ENCODE measurements at places on chromosomes 7 and 10.

DNA sequence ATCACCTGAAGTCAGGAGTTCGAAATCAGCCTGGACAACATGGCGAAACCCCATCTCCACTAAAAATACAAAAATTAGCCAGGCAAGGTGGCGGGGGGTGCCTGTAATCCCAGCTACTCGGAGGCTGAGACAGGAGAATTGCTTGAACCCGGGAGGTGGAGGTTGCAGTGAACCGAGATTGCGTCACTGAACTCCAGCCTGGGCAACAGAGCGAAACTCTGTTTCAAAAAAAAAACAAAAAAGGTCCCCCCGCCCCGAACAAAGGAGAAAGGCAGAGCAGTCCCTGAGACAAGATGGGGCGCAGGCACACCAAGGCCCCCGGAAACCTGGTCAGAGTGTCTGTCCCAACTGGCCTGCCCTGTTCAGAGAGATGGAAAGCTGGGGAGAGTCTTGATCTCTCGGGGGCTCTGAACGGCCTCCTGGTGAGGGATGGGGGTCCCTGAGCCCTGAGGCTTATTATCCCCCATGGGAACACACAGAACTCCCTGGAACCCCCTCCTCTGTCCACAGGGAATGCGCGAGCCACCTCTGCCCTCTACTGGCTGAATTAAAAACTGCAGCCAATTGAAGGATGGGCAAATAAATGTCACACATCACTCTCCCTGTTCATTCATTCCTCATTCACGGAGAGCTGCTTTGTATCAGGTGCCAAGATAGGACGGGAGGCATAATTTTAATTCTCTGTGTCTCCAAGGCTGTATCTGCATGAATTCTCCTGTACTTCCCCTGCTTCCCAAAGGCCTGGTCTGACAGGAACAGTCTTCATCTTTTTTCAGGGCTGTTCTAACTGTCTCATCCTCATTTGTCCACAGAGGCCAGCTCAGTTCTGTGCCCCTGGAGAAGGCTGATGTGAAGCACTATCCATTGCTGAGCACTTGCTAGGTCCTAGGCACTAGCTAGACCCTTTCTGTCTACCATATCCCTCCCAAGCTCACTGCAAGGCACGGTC, 28.9 kb downstream of the MAT1A start:
- peak; percentile 10 for DNase-seq

DNA sequence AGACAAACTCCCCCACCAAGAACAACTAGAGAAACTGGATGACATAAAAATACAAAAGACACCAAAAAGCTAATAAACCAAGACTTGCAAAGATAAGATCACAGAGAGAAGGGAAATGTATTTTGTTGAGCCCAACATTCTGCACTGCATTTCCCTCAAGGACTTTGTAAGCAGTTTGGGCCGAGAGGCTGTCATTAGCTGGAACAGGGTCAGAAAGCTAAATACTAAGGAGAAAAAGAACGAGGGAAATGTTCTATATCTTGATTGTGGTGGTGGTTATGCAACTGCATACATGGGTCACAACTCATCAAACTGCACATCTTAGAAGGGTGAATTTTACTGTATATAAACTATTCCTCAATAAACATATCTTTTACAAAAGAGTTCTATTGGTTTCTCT, 315.0 kb downstream of the IPMK start:
- DNase-seq: no peak

- peak; percentile 49 for DNase-seq
Observed at GRCh38 chr10:114304571-114305421, 65.7 kb downstream of the VWA2 start.

DNA sequence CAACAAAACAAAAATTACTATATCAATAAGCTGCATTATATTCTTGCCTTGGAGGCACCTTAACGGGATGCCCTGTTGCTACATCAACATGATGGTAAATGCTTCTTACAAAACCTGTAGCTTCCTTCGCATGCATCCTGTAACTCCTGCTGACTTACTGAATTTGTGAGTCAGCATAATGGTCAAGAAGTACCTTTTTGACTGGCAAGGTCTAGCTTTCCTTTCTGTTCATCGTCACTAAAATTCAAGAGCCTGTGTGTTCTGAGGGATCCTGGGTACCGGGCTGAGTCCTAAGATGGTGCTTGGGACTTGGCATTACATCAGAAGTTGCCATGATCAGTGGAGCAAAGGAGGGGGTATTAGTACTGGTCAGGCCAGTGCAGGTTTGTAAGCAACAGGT, 4.9 kb downstream of the PFKFB3 start:
- DNase-seq: no peak

- DNase-seq: no peak
Observed at GRCh38 chr10:3401491-3401938, 228.9 kb upstream of the PITRM1 start.

GRCh38 chr7:84912993-84913635, 273.7 kb downstream of the SEMA3D start:
- no peak for DNase-seq

- DNase-seq: no peak
Observed at GRCh38 chr10:99394761-99395386, 35.5 kb downstream of the GOT1 start.

- DNase-seq: no peak
Observed at GRCh38 chr7:7173956-7174632, 8.2 kb upstream of the C1GALT1 start.

DNA sequence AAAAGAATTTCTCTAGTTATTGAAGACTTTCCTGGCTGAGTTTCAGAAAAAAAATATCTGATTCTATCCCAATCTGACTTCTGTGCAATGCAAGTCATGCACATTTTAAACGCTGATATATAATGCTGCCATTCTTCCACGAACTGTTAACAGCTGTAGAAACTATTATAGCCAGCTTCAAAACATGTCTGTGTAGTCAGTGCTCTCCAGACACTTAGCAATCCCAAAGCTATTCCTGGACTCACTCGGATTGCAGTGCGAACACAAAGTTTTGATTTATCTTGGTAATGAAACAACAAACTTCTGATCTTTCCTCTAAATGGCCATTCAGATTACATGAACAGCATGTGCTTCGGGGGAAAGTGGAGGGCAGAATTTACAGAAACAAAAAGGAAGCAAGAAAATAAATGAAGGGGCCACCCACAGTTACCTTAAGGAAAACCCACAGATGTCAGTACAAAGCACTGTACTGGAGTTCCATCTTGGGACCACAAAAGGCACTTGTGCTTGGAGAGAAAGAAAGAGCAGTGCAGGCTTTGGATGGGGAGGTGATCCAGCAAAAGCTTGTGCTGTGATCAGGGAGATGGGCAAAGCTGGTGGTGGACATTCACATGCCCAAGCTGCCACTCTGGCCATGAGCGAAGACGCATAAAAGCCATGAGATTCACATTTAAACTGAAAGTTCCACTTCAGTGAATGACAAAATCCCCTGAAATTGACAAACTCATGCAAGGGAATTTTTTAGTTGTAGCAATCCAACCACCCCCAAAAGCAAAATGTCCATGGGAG, 32.1 kb upstream of the ADO start:
- no peak for DNase-seq

DNA sequence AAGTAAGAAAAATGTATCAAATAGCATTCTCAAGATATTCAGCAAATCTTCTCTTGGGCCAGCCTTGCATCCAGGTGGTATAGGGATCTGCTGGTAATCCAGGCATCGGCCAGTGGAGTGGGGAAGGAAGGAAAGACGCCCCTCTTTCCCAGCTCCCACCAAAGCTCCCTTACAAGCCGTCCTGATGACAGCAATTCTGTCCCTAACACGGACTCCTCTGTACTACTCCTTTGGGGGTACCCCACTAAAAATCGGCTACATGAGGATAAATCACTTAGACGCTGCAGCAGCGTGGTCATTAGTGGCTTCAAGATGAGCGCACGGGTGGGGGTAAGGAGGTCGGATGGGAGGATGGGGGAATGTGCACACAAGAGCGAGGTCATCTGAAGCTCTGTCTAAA, 24.7 kb upstream of the NUB1 start:
- DNase-seq: no peak

DNA sequence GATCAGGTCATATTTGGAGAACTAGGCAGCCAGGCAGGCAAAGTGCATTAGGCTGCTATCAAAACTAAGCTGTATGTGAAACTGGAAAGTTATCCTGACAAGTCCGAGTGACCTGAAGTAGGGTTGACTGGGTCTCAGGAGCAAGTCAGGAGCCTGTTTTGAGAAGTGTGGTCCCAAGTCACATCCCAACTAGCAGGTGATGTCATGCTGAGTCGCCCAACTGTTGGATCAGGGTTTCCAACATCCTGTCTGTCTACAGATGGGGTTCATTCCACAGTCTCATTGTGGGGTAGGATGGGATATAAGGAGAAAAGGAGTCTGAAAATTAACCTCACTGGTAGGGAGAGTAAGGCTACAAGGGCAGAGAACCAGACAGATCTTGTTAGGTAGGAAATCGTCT, 27.0 kb downstream of the SLC26A4 start:
- no peak for DNase-seq

GRCh38 chr7:137970253-137970975, 31.5 kb downstream of the CREB3L2 start:
- no peak for DNase-seq

DNA sequence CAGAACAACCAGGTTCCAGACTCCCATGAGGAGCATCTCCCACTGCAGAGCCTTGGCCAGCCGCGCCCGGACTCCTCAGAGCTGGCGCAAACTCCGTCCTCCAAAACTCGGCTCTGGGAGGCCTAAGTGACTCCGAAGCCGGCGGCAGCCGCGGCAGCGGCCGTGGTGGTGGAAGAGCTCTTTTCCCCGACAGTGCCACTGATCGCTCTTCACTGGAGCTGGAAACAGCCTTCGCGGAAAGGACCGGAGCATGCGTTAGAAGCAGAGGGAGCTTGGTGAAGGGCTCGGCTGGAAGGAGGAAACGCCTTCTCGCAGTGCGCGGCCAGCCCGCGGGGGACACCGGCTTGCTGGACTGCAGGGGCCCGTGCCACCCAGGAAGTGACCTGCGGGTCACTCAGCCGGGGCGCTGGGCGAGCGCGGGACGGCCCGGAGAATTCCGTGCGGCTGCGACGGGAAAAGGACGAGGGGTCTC, 5.0 kb upstream of the HOXA13 start:
- DNase-seq: no peak

DNA sequence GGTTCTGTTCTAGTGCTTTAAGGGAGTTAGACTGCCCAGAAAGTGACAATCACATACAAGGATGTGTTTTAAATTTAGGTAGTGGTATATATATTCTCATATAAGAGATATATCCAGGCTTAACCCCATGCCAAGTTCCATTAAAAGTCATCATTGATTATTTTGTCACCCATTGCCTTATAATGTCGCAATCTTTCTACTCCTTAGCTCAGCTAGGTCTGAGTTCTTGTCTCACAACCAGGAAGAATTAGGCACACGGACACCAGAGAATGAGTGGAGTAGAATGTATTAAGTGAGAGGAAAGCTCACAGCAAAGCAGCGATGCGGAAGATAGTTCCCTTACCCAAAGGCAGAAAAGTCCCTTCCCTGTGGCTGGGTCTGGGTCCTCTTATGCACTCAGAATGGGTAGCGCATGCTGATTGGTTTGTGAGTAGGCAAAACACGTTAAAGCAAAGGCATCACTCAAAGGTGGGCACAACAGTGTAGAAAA, 197.2 kb upstream of the AHR start:
- no peak for DNase-seq

DNA sequence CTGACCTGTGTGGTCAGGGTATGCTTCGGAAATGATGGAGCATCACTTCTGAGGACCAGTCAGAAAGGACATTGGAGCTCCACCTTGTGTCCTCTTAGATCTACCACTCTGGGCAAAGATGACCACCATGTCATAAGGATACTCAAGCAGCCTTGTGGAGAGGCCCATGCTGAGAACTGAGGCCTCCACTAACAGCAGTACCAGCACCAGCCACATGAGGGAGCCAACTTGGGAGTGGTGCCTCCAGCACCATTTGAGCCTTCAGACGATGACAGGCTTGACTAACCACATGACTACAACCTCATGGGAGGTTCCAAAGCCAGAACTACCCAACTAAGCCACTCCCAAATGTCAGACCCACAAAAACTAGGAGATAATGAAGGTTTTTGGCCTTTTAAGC, 116.0 kb downstream of the NPTX2 start:
- peak; percentile 29 for DNase-seq

DNA sequence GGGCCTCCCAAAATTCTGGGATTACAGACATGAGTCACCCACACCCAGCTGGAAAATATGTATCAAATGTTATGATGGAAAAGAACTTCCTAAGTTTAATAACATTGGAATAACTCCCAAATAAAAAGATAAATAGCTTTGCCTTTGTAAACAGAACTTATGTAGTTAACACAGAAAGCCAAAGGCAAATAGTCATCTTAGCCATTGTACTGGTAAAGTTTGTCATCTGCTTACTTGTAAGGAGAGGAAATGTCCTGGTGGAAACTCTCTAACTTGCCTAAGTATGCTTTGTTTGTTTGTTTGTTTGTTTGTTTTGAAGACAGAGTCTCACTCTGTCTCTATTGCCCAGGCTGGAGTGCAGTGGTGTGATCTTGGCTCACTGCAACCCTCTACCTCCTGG, 23.8 kb upstream of the TPST1 start:
- DNase-seq: no peak

DNA sequence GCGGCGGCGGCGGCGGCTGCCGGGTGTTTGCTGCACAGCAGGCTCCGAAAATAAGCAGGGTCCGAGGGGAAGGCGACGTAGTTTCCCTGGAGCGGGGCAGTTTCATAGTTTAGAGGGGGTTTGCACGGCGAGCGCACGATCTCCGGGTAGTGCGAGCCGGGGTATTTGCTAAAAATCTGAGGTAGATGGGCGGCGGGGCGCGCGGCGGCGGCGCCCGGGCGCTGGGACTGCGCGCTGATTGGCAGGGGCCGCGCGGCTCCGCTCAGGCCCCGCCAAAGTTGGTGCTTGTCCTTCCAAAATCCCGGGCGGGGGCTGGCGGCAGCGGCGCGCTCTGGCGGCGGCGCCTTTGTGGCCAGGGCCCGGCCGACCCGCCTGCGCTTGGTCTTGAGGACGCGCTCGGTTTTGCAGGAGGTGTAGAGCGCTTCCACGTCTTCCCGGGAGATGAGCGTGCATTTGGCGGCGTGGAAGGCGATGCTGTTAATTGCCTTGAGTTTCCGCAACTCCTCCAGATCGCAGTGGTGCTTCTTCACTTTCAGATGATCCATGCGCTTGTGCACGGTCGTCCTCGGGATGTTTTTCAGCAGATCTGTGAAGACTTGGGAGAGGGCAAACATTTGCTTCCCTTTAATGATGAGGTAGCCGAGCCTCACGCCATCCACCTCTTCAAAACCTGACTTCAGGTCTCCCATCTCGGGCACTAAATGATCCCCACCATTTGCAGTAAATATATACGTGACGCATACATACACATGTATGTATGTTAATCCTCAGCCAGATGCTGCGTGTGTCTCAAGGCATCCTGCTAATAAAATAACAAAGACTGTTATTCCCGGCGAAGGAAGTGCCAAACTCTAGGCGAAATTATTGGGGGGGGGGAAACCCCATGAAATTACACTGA, 8.1 kb downstream of the SKIDA1 start:
- DNase-seq: no peak
